ENCODE measurements at places on chromosomes 3 and 15. TPM values are rescaled to one million over a fixed set of nuclear protein-coding genes. Genes with fewer than 3 reads are reported as not detected.

GRCh38 chr3:140941090-140941433, 574 bp upstream of the SLC25A36 start:
- DNase-seq = no peak

GRCh38 chr15:39486621-39487457, 94.0 kb upstream of the THBS1 start:
- no peak for DNase-seq

DNA sequence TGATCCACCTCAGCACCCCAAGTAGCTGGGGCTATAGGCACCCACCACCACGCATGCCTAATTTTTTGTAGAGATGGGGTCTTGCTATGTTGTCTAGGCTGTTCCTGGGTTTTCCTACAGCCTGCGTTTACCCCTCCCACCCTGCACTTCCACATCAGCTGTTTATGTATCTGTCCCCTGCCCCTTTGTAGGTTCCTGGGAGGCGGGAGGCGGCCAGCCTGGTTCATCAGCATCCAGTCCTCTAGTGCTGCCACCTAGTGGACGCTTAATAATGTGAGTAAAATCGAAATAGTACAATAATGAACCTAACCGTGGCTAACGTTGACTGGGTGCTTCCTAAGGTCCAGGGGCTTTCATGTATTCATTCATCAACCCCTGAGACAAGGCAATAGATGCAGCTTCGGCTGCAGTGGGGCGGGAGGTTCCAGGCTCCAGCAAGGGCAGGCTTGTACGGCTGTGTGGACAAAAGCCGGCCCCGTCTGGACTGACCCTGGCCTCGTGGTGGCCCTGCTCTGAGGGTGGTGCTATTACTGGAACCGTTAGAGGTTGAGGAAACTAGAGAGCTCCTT, 1.2 kb upstream of the LCTL start:
- DNase-seq = peak; percentile 69

DNA sequence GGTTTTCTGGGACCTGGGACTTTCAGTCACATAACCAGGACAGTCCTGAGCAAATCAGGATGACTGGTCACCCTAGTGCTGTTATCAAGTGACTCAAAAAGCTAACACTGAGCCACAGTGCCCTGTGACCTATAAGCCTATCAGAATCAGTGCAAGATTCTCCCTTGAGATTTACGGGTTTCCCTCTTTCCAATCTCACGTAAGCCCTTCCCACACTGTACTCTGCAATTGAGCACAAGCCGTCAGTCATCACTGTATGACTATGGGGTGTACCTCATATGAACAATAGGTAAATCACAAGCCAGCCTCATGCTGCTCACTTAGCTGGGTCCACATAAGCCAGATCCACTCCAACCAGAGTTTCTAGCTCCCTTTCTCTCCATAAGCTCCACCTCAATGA, 21.0 kb upstream of the CLDN18 start:
- no peak for DNase-seq

The GHSR gene
- total RNA-seq = not detected

DNA sequence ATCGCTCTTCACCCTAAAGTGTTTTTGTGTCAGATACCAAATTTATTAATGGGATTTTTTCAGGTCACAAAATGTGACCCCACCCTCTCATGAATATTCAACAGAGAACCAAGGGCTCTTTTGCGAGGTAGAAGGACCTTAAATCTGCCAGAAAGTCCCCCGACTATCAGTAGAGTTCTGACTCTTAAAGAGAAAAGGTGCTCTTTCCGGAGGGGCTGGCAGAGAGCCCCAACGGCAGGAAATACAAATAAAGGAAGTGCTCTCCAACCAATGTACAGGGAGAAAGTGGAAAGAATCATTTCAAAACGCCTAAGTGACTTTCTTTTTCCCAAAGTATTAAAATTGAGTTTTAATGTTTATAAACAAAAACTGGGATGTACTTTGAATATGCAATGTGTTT, 517.2 kb downstream of the FOXP1 start:
- no peak for DNase-seq

DNA sequence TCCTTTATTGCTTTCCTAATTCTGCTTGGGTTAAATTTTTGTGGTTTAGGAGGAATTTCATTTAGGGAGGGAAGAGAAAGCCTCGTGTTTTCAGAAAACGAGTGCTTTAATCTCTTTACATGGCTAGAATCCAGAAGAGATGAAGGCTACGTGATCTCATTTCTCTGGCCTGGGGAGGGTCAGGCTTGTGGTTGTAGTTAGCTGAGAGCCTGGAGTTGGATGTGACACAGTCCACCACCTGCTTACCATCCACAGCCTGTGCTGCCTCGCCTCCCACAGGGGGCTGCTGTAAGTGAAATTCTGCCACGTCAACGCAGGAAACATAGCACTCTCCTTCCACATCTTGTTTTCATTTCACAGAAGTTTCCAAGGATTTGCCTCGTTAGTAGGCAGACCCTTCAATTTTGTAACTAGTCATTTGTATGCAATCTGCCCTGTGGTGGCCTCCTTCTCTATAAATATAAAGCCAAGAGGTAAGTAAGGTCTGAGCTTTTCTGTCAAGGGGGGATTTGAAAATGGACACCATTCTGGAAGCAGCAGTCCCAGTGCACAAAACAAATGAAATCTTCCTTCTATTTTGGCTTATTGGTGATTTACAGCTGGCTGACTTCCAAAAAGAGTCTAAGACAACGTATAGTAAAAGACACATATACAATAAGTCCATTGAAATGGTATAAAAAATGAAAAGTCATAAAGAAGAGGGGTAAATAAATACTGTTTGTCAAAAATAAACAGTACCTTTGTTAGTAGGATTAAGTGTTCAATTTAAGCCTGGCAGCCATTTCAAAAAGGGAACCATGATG, 3.4 kb downstream of the GXYLT2 start:
- peak; percentile 48 for DNase-seq

The GOLGA8S gene
- 0.60 TPM for total RNA-seq

The EFCC1 gene
- 3.7 TPM for total RNA-seq

The IQSEC1 gene
- 45.7 TPM for total RNA-seq

DNA sequence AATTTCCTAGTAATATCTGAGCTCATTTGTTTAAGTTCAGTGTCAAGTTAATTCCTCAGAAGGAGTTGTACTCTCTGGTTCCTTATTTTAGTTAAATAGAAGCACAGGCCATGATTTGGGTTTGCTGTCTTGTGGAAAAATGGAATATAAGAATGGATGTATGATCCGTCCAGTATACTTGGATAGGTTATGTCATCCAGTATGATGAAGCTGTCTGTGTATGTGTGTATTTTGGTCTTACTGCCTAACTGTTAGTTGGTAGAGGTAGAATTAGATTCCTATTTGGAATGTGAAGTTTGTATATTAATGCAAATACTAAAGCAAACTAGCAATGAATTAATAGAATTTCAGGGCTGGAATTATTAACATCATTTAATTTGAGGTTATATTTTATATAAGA, 7.9 kb downstream of the KBTBD8 start:
- no peak for DNase-seq

- DNase-seq = no peak
These were observed 27.4 kb upstream of the SNTN start for GRCh38 chr3:63624941-63625560.

- DNase-seq = no peak
These were observed 626.1 kb downstream of the MAGI1 start for GRCh38 chr3:65412588-65412987.

GRCh38 chr3:30625541-30626438, 19.4 kb downstream of the TGFBR2 start:
- no peak for DNase-seq

The FILIP1L gene
- 25.5 TPM for total RNA-seq

DNA sequence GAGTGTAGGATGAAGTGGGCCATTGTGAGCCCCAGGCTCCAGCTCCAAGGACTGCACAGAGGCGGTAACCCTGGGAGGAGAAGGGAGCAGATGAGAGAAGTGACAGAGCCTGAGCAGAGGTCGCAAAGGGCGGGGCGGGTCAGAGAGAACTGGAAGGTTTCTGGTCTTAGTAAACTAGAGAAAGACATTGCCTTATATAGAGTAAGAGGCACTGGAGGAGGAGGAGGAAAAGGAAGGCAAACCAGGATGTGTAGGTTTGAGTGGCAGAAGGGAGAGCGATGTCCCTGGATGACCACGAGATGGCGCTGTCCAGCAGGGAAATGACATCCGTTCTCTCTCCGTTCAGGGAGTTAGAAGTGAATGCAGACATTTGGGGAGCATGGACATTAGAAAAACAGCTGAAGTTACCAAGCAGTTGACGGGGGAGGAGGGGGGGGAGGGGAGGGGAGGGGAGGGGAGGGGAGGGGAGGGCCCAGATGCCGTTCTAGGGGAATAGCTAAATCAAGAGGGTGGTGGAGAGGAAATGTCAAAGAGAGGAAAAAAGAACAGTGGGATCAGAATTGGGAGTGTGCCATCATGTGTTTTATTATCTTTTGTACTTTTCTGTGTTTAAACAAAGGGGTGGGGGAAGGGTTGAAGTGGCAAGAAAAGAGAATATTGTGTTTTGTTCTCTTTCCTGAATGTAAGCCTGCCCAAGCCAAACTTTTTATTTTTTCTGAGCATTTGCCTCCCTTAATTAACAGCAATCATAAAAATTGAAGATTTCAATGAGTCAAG, 48.8 kb downstream of the STARD5 start:
- DNase-seq = peak; percentile 62

DNA sequence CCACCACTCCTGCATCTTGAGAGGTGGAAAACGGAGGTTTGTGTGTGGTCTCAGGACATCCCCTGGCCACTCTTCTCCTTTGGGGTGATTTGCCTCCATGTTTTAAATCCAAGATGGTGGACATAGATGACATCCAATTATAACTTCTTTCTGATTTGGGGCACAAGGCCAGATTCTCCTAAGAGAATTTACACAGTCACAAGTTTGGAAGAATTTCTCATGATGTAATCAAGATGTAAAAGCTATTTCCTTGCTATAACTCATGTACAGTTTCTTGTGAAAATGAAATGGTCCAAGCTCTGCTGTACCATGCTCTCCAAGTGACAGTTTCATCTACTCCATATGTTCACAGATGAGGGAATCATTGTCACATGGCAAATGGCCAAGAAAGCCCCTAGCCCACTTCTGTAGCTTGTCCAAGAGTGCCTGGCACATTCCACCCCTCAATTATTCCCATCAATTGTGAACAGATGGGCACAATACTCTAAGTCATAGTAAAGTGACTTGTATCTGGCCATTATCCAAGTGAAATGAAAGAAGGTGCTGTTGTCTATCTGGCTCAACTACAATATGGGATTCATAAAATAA, 134.6 kb upstream of the ROPN1 start:
- DNase-seq = no peak

The GALNT15 gene
- total RNA-seq = 39.9 TPM

- DNase-seq = no peak
These were observed 41.0 kb upstream of the TRAK1 start for GRCh38 chr3:42050126-42050525.

GRCh38 chr15:80764535-80764934, 14.6 kb upstream of the CEMIP start:
- no peak for DNase-seq
